Stimulated activated CD4-positive, alpha-beta T cell treated with anti-CD3 and anti-CD28 coated beads, Interleukin-12 subunit alpha, Interleukin-12 subunit beta, amount 100 ng/mL, for 24 hours (primary cell): ENCODE measurements at places on chromosomes 1 and 21.

DNA sequence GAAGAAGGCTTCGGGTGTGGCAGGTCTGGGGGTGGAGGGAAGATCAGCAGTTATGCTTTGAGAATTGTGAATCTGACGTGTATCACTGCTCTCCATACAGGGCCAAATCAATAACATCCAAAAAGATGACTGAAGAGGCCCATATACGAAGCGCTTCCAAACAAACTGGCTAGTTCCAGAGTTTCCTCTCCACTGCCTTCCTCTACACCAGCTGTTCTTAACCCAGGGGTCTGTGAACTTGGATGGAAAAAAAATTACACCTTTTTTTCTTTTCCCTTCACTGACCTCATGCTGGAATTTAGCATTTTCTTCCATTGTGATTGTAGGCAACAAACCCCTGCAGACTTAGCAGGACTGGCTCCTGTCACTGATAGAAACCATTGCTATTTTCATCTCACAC, 77.1 kb upstream of the NBL1 start:
- no peak for DNase-seq

- DNase-seq: no peak
Observed at GRCh38 chr1:55831759-55832158, 616.6 kb upstream of the USP24 start.

DNA sequence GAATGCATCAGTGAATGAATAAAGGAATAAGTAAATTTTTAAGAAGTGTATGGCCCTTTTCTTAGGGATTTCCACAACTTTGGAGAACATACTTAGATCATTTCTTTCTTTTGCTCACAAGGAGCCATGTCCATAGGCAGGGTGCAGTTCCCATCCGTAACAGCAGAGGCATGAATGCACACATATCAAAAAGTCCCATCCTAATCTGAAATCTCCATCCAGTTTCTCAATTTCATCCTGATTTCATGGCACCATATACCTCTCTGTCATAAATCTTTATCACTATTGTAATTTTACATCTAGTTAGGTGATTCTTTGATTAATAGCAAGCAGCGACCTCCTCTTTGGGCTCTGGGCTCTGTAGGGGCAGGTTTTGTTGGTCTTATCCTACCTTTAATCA, 359.2 kb downstream of the RRAGC start:
- no peak for DNase-seq

- DNase-seq: no peak
Observed at GRCh38 chr21:35319684-35320283, 270.7 kb upstream of the RUNX1 start.

- no peak for DNase-seq
Observed at GRCh38 chr21:39616211-39616772, 3.6 kb downstream of the B3GALT5 start.

GRCh38 chr1:180946056-180946455, 33.4 kb downstream of the KIAA1614 start:
- DNase-seq: no peak

- no peak for DNase-seq
Observed at GRCh38 chr1:36024847-36025246, 59.0 kb upstream of the TEKT2 start.

DNA sequence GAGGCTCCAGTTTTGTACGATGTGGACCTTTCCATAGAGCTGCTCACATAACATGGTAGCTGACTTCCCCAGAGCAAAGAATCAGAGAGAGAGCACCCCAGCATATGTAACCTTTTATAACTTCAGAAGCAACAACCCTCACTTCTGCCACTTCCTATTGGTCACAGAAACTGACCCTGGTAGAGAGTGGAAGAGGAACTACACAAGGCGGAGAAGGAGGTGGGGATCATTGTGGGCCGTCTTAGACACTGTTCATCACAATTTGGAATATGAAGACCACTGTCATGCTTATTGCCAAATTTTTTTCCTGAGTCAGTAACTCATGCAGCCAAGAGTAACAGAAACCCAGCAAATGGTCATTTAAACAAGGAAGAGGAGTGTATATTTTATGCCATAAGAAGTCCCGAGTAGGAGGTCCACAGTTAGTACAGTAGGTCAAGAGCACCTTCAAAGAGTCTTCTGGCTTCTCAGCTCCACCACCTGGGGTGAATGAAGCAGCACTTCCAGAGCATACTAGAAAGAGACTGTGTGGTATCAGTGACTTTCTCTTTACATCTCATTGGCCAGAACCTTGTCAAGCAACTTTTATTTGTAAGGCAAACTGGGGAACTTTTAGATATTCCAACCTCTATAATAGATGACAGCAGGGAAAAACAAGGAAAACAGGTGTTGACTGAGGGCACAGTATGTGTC, 71.8 kb downstream of the ODF2L start:
- DNase-seq: no peak

GRCh38 chr1:211318576-211319280, 7.9 kb upstream of the TRAF5 start:
- no peak for DNase-seq

- DNase-seq: no peak
Observed at GRCh38 chr1:48572134-48572533, 100.1 kb upstream of the SPATA6 start.

DNA sequence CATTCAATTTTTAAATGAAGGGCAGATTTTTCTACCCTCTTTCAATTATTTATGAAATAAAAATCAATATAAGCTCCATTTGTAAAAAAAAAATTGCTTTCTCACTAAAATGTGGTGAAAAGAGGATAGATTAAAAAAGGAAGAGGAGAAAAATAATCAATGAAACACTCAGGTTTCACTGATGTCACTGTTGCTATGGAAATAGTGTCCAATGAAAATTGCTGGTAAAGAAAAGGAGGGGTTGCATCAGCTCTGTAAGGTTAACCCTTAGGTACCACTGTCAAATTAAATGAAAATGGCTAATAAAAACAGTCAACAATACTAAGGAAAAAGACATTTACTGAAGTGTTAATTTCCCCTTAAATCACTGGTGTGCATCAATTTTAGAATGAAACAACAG, 91.6 kb upstream of the TTC39A start:
- no peak for DNase-seq

- DNase-seq: no peak
Observed at GRCh38 chr1:42983693-42984092, 25.0 kb upstream of the SLC2A1 start.

GRCh38 chr1:243595527-243596210, 254.4 kb downstream of the AKT3 start:
- DNase-seq: no peak

DNA sequence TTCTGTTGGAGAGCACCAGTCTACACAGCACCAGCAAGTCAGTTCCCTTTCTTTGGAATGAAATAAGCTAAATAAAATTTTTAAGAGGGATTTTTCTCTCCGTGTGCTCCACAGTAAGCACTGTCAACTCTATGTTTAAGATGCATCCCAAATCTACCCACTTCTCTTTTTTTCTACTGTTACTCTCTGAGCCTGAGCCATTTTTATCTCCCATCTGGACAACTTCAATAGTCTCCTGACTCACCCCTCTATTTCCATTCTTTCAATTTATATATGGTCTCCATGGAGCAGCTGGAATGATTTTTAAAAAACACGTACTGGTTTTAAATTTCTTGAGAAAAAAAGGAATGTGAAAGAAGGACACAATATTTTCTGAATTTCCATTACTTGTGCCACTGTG, 24.7 kb upstream of the CCT8 start:
- no peak for DNase-seq

GRCh38 chr1:38875811-38876210, 2.7 kb upstream of the MYCBP start:
- no peak for DNase-seq

DNA sequence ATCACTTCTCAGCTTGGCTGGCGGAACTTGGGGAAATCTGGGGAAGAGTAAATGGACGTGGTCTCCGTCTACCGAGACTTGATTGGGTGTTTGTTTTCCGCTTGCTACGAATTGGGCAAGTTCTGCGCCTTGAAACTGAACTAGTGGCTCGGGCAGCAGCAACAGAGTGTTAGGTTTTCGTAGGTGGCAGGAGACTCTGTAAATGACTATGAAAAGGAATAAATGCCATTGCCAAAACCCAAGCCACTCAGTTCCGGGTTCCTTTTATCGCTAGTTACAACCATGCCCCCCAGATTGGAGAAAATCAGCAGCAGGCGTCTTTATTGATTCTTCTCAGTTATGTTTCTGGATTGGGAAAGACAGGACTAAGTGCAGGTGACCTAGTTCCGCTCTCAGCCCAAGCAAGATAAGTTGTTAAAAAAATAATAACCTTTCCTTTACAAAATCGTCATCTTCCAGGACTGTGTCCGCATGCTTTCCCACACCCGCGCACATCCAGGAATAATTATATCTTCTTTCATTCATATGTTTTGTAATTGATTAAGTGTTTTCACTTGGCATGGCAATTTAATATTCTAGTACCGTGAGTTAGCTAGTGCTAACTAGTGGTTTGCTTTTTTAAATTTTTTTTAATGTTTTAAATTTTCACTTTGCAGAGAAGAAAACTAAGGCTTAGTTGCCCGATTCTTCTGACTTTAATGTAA, 3.4 kb downstream of the LHX9 start:
- no peak for DNase-seq

DNA sequence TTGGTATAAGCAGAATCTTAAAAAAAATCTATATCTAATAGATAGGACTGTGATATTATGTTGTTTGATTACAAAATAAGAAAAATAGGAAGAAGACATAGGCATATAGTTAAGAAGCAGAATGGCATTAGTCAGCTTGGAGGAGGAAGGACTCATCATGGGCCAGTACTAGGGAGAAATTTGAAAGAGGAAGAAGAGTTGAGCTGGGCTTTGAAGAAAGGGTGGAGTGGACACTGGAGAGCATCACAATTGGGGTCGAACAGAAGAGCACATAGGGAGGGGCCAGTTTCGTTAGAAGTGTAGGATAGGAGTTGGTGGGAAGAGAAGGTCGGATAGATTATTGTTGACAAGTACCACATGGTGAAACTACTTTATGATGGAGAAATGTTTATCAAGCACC, 129.3 kb downstream of the CACHD1 start:
- no peak for DNase-seq

DNA sequence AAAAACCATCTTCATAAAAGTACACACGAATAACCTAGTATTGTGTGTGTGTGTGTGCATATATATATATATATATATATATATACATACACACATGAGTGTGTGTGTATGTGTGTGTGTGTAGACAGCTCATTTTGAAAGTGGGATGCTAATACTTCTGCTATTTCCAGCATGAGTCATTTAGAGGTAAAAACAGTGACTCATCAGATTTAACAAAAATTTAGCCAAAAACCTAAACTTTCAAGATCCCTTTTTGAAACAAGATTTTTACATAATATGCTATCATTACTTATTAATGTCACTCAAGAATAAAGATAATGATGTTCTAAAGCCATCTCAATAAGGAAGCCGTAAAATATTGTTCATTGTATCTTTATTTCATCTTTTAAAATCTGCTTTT, 35.6 kb upstream of the ADGRL4 start:
- DNase-seq: no peak

DNA sequence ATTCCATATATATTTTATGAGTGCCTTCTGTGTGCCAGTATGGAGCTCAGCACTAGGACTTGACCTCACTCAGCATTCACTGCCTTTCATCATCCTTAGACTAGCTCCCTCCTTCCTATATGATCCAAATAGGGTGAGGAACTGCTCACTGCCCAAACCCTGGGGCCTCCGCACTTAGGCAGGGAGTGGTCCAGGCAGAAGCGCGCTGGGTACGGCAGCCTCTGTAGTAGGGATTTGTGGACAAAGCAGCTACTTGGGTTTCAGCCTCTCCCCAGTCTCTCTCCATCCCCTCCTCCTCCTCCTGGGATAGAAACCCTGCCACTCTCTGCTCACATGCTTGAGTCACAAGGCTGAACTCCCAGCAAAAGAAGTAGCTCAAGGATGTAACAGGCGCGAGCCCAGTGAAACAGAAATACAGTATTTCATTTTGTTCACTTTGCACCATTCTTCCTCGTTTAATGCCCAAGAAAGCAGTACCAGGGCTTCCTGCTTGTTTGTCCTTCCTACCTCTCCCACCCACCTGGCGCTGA, 32.9 kb downstream of the PLEKHA6 start:
- no peak for DNase-seq

- no peak for DNase-seq
Observed at GRCh38 chr1:214808845-214809460, 206.0 kb downstream of the CENPF start.

DNA sequence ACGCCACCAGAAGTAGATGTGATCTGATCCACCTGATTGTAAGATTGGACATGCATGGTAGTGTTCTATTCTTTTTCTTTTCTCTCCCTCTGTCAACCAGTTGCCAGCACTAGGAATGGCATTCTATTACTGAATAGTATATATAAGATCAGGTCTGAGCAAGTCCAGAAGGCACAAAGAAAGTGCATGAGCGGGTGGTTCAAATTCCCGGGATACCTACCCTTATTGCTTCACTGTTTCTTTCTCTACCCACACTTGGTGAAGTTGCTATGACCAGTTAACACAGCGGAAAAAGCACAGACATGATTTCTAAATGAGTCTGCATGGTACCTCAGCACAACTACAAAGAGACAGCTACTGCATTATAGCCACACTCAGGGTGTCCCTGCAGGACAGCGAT, 64.0 kb downstream of the SLC9A1 start:
- no peak for DNase-seq

GRCh38 chr1:40245686-40246085, 2.1 kb upstream of the TMCO2 start:
- DNase-seq: no peak

- no peak for DNase-seq
Observed at GRCh38 chr1:47621977-47622376, 184.1 kb downstream of the FOXD2 start.

DNA sequence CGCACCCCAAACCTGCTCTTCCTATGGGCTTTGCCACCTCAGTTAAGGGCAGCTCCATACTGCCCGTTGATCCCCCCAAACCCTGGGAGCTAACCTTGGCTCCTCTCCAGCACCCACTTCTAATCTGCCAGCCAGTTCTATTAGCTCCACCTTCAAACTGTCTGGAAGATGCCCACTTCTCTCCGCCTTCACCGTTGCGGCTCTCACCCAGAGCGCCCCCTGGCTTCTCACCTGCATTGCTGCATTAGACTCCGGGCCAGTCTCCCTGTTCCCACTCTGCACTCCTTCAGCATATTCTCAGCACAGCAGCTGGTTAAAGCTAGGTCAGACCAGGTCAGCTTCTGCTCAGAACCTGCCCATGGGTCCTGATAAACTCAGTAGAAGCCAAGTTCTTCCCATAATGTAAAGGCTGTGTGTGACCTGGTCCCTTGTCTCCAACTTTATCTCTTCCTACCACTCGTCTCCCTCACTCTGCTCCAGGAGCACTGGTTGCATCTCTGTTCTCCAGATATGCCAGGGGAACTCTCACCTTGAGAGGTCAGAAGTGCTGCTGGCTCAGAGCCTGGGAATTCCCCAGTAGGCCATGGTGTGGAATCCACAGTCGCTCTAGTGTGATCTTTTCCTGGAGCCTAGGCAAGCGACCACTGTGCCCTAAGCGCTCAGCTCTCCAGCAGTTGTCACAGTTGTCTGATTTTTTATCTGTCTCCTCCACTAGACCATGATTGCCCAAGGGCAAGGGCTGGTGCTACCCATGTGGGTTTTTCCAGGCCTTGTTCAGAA, 150.3 kb downstream of the HMGB4 start:
- DNase-seq: peak; percentile 8

GRCh38 chr1:47215713-47216112, 16.3 kb downstream of the TAL1 start:
- DNase-seq: no peak
